ENCODE measurements at places on chromosomes 2 and 18.

GRCh38 chr18:23816021-23816420 lies 126.8 kb downstream of the LAMA3 start:
- DNase-seq: no peak

DNA sequence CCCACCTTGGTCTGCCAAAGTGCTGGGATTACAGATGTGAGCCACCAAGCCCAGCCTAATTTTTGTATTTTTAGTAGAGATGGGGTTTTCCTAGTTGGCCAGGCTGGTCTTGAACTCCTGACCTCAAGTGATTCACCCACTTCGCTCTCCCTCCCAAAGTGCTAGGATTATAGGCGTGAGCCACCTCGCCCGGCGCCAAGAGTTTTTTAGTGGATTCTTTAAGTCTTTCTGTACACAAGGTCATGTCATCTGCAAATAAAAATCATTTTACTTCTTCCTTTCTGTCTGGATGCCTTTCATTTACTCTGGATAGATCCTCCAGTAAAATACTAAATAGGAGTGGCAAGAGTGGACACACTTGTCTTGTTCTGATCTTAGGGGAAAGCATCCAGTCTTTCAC lies 61.7 kb downstream of the KCMF1 start:
- no peak for DNase-seq

DNA sequence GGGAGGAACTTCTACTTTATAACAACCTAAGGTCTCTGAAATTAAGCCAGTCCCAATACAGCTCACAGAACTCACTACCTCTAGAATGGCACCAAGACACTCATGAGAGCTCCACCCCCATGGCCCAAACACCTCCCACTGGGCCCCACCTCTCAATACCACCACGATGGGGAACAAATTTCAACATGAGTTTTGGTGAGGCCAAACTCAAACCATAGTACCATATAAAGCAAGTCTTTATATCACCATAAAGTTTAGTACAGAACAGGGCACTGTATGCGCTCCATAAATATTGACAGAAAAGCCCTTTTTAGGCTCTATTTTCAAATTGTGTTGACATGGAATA lies 3.3 kb downstream of the AFG3L2 start:
- DNase-seq: no peak

- peak; percentile 58 for DNase-seq
Observed at GRCh38 chr2:178914259-178914849, 107.1 kb upstream of the TTN start.

DNA sequence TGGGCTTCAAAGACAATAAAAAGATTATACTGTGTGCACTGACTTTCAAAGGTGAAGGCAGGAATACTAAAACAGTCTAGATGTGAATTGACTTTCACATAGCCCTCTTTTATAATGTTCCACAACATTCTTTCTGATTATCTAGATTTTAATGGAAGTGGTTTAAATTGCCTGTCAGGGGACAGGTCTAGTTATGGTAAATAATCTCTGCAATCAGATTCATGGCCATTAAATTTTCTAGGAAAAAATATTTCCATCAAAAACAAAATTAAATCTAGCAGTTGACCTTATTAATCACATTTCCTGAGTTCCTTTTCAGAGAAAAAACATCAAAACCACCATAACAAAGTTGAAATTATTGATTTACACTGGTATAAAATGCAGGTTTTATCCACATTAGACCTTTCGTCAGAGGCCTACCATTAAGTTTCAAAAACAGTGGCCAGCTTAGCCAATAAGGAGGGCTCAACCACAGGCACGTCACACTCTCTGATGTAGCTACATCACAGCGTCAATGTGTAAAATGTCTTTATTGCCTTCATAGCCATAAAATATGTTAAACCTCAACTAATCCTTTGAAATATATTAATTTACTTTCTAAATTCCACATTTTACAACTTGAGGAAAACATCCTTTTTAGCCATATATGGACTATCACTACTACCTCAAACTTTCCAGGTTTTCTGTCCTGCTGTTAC lies 79.4 kb downstream of the NOL10 start:
- no peak for DNase-seq

- no peak for DNase-seq
Observed at GRCh38 chr2:58939388-58939787, 698.3 kb upstream of the FANCL start.
